ENCODE measurements at places on chromosomes 1 and 21.

GRCh38 chr1:43521078-43521477 is 9.6 kb upstream of the PTPRF start:
- DNase-seq = no peak

DNA sequence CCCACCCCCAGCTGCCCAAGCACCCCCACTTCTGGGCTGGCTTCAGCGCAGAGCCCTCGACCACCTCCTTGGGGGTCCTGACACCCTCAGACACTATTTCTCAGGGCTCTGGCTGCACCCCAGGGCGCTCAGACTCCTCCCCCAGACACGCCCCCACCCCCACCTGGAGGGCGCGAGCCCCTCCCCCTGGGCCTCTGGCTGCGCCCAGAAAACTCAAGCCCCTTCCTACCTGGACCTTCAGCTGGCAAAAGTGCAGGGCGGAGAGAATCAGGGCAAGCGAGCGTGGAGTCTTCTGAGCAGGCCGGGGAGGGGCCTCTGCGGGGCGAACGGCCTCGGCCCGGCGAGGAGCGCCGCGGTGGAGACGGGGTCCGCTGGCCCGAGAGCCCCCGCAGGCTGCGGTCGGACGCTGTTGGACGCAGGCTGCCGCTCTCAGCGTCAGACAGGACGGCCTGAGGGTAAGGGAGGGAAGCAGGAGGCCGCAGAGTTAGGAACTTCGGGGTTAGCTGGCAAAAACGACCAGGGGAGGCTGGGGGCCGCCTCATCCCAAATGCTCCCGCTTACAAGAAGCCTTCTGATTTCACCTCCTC is 17.4 kb upstream of the NBPF1 start:
- no peak for DNase-seq

DNA sequence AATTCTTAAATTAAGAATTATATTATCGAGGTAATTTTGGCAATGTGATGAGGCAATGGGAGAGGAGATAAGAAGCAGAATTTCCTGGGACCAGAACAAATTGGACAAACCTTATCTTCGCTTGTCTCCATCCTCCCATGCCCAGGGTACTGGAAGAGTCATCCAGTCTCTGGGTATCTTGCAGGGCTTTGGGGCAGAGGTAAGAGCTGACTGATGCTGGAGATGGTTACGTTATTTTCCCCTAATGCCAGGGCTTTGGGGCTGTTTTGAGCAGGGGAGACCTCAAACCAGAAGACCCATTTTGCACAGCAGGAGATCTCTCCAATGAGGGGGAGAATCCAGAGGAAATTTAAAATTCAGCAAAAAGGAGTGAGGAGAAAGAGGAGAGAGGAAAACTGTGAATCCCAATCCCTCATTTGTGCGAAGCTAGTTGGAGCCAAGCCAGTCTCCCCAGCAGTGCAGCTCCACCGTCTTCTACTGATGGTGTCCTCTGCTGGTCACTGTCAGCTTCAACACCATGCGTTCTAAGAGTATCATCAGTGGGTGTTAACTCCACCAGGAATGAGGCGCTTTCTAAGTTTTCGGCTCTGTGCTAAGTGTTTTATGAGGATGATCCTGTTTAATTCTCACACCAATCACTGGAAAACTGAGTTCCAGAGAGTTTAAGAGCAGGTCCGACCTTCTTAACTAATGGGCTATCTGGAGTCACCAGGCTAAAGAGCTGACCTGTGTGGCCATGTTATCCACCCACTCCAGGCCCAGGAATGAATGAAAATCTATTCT is 86.8 kb upstream of the CD34 start:
- peak; percentile 46 for DNase-seq

- DNase-seq = no peak
Observed at GRCh38 chr1:53323316-53323715, 4.6 kb downstream of the LRP8 start.

DNA sequence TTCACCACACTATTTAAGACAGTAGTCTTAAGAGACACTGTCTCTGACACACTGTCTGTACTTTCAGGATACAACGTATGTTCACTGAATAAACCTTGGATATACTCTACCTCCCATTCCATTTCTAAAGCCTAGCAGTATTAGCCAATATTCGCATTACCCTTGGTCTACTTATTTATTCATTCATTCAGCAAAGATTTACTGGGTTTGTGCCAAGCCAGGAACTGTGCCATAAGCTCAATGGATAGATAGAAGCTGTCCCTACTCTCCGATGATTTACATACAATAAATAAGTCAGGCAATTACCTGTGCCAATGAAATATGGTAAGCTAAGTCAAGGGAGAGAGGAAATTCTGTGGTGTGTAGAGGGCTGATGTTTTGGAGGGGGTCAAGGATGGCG is 195.2 kb upstream of the RAB4A start:
- DNase-seq = no peak

DNA sequence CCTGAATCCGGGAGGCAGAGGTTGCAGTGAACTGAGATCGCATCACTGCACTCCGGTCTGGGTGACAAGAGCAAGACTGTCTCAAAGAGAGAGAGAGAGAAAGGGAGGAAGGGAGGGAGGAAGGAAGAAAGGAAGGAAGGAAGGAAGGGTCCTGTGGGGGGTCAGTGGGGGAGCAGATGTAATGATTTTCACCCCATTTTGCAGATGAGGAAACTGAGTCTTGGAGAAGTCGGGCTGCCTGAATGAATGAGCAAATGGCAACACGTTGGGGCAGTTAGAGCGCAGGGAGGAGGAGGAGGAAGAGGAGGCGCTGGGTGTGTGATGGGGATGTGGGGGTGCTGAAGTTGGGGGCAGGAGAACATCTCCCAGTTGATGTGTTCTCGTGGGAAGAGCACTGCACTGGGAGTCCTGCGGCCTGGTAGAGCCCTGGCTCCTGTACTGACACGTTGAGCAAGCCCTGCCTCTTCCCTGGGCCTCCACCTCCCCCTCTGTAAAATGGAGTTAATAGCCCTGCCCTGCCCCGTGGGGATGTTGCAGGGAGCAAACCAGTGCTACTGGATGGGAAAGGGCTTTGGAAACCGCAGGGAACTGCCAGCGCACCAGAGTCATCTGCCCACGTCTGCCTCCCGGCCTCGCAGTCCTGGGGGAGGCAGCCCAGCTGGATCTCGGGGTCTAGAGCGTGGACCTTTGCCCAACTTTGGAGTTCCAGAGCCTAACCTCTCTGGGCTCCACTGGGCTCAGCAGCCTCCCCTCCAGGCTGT is 103.2 kb upstream of the CASZ1 start:
- no peak for DNase-seq

GRCh38 chr1:150780510-150780909 is 14.9 kb upstream of the CTSS start:
- no peak for DNase-seq

DNA sequence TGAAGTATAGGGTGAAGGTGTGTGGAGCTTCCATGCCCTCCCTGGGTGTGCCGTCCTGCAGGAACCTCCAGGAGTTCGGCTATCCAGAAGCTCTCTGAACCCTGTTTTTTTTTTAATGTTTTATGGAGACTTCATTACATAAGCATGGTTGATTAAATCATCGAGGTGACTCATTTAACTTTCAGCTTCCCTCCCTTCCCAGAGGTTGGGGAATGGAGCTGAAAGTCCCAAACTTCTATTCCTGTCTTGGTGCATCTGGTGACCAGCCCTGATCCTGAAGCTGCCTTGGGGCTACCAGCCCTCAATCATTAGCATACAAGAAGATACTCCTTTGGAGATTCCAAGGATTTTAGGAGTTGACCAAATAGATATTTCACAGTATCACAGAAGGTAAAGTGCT is 9.5 kb downstream of the RRP15 start:
- DNase-seq = no peak

GRCh38 chr1:232142403-232143314 is 487.3 kb downstream of the SIPA1L2 start:
- DNase-seq = no peak

GRCh38 chr1:156060937-156061636 is at the start of gene RAB25:
Gene RAB25 (plus strand): TSS chr1:156061160. CDS start chr1:156061401, 241 bp downstream.
- no peak for DNase-seq

- DNase-seq = no peak
Observed at GRCh38 chr21:8992731-8993174, 1528.6 kb upstream of the TPTE start.

GRCh38 chr1:180215856-180216625 is 14.0 kb upstream of the LHX4 start:
- DNase-seq = no peak

DNA sequence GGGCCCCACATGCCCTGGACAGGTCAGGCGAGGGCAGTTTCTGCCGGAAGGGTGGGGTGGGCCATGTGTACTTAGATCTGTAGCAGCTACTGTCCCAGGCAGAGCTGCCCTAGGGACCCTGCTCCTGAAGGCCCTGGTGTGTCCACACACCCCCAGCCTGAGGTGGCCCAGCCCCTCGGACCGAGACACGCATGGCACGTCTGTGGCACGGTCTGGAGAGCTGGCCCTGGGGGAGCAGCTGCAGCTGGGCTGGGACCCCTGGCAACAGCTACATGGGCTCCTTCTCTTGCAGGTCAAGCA is 24.6 kb downstream of the PANK4 start:
- DNase-seq = no peak

GRCh38 chr1:18836654-18837053 is 22.8 kb downstream of the TAS1R2 start:
- DNase-seq = no peak

Data from activated CD4-positive, alpha-beta T cell treated with anti-CD3 and anti-CD28 coated beads for 24 hours (primary cell).